ENCODE measurements at places on chromosomes 13 and 19. TPM values are rescaled to one million over a fixed set of nuclear protein-coding genes. Genes with fewer than 3 reads are reported as not detected.

SPHK2 gene
- 7.2 TPM for total RNA-seq

DNA sequence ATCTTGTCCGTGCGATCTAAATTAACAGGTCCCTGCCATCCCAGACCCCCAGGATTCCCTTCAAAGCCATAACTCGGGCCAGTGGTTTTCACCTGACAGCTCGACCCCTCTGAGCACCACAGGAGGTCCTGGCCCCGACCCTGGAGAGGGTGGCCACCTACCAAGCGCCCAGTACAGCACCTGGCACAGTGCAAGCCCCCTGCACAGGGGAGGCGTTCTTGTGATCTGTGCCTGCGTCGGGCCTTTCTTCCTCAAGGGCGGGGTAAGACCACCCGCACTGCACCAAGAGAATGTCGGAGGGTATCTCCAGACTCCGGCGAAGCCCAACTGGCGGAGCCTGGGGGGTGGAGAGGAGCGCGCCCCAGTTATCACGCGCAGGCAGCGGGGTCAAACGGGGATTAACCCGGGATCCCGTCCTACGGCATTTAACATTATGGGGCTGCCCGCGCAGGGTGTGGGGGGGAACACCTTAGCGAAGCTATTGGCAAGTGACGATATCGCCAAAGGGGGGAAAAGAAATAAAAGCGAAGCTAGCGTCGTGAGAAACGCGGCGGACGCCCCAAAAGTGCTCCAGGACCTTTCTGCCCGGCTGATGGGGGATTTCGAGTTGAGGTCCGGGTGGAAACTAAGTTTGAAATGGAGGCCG is 1.3 kb upstream of the HNRNPL start:
- peak; percentile 56 for DNase-seq

- no peak for DNase-seq
Measured at GRCh38 chr13:21289475-21289874, 113.0 kb downstream of the MRPL57 start.

- DNase-seq, result peak; percentile 26
Measured at GRCh38 chr19:55173186-55173713, 6.8 kb upstream of the DNAAF3 start.

- DNase-seq, result no peak
Measured at GRCh38 chr13:93794197-93794885, 567.7 kb downstream of the GPC6 start.

DNA sequence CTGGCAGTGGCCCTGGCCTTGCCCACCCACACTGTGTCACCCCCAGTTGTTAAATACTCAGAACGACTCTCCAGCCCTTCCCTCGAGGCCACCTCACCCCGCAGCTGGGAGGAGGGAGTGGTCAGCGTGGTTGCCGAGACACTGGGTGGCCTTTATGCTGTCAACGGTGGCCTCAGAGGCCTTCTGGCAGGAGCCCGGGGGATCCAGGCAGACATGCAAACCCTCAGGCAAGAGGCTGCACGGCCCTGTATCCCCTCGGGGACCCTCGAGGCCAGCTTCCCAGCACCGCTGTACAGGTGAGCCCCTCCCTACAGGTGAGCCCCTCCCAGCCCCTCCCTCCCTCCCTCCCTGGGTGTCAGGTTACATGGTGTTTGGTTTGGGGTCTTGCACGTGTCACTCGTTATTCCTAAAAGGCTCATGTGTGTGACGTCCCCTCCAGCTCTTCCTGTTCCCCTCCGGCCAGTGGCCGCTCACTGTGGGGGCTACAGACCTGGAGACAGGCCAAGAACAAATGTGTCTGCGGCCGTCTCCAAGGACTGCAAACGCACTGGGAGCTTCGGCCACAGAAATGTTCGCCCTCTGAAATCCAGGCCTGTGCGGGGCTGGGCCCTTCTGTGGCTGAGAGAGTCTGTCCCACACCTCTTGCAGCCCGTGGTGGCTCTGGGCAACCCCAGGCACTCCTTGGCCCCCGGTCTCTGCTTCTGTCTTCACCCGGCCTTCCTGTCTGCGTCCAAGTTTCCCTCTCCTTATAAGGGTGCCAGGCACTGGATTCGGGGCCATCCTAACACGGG is at the start of gene TEKTIP1:
Gene TEKTIP1, plus strand, starts transcription at position 210 of the 791 bp plus-strand sequence. Its CDS starts 4 bp downstream, at position 214.
- DNase-seq, result no peak

DNA sequence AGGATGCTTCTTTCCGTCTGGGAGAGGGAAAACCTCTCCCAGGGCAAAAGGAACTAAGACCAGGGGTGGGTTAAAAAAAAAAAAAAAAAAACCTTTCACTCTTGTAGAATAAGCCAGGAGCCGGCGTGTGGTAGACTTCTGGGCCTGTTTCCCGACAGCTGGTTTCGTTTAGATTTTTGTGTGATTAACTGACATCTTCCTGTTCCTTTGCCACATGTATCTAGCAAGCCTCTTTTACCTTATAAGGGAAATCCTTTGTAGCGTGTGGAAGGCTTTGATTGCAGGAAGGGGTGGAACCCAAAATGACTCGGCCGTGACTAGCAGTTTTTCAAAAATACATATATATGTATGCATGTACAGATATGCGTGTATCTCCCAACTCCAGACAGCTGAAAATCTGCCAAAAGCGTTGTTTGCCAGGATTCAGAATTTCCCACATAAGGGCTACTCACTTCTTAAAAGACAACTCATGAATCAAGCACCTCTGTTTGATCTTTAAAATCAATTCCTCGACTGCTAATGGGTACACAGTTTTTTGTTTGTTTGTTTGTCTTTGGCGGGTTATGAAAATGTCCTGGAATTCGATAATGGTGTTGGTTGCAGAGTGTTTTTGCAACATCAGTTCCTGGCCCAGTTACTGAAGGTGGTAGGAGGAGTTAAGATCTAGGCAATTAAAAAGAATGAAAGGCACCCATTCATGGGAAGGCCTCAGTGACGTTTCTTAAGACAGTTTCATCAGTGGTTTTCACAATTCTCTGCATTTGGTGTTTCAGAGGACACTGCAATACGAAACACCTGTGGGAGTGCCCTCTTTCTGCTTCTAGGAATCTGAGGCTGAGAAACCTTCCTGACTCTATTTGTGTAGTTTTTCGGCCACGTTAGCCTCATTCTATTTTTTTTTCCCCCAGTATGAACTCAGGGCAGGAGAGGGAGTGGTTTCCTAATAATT is 2.7 kb downstream of the TPM4 start:
- DNase-seq, result peak; percentile 68

ZNF534 gene
- 0.57 TPM for total RNA-seq

DNA sequence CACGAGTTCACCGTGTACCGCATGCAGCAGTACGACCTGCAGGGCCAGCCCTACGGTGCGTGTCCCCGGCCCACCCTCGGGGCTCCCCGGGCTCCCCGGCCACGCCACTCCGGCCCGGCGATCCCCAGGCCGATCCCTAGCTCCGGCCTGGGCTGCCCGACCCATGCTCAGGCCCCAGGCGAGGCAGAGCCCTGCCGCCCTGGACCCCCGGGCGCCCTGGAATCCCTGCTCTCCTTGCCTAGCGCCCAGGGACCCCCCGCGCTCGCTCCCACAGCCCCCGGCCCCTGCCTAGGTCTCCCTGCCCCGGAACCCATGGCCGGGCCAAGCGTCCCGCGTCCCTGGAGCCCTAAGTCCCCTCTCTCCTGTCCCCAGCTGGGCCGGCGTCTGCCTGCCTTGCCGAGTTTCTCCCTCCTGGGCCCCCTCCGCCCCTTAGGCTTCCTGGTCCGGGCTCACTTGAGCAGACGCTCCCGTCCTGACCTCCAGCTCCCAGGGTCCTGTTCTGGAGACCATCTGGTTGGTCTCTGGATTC is 494 bp downstream of the NCLN start:
- no peak for DNase-seq
